ENCODE measurements at places on chromosomes 12 and 14.

GRCh38 chr12:54452628-54453027, 20.8 kb downstream of the GTSF1 start:
- no peak for DNase-seq

- DNase-seq = no peak
Measured at GRCh38 chr14:99201351-99202073, 70.5 kb downstream of the BCL11B start.

GRCh38 chr14:47259796-47260195, 415.6 kb downstream of the MDGA2 start:
- no peak for DNase-seq

DNA sequence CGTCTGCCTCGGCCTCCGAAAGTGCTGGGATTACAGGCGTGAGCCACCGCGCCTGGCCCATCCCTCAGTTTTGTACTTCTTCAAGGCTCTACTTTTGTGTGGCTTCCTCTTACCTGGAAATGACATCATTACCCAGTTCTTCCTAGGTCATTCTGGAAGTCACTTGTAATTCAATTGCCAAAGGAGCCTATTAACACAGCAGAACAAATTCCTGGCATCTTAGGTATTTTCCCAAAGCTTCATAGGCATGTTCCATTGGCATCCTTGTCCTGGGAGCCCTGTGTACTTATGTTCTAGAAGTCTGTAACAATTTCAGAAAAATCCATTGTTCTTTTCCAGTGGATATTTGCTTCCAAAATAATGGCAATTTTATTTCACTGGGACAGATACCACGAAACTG, 60.6 kb downstream of the DAAM1 start:
- no peak for DNase-seq

DNA sequence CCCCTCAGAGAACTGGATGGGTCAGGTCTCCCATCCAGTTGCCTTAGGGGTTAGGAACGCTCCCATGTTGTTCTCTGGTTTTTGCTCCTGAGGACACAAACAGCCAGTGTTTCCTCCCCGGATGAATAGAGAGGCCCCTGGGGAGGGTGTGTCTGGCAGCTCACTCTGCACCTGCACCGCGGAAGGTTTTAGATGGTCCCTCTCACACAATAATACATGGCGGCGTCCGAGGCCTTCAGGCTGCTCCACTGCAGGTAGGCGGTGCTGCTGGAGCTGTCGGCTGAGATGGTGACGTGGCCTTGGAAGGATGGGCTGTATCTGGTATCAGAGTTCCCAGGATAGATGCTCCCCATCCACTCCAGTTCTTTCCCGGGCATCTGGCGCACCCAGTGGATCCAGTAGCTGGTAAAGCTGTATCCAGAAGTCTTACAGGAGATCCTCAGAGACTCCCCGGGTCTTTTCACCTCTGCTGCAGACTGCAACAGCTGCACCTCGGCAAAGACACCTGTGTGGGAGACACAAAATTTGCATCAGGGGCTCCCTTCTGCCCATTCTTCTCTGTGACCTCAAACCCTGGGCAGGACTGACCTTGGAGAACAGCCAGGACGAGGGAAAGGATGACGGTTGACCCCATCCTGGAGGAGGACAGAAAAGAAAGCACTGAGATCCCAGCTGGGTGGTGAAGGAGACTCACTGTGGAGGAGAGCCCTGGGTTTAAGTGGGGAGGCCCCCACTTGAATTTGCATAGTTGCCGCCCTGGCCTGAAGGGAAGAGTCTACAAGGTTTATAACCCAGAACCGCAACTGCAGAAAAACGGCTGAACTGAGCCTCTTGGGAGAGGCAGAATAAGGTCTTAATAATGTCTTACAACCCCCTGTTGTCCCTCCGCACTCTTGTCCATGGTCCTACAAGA, 1324.8 kb downstream of the TMEM121 start:
- no peak for DNase-seq

- DNase-seq = no peak
Measured at GRCh38 chr12:1356285-1356684, 238.1 kb downstream of the FBXL14 start.

DNA sequence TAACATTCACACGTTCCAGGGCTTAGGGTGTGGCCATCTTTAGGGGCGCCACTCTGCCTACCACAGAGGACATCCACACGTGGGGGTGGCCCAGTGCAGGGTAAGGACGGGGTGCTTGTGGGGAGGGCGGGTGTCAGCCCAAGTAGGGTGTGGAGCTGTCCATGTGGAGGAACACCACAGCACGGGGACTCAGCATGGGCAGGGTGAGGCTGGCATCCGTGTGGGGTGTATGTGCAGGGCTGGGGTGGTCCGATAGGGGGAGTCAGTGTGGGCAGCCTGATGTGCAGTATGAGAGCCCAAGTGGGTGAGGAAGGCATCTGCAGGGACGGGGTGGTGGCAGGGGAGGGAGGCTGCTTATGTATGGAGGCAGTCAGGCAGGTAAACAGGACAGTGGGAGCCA, 17.7 kb downstream of the PSMC1 start:
- no peak for DNase-seq

- DNase-seq = no peak
Measured at GRCh38 chr12:90074086-90074485, 365.4 kb upstream of the ATP2B1 start.

GRCh38 chr14:36807727-36808126, 146.1 kb downstream of the PAX9 start:
- no peak for DNase-seq

DNA sequence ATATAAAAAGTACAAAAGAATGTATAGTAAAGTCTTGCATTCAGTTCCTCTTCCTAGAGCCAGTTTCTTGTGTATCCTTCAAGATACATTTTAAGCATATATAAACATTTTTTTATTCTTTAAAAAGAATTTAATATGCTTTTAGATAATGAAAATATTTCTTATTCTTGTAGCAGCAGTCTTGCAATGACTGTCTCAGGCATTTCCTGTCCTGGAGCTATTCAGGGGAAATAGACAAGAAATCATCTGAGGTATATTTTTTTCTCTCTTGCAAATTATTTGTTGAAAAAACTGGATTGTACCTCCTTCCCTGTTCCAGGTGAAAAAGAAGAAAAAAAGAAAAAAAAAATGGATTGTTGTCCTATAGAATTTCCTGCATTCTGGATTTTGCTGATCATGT, 17.0 kb upstream of the ERBB3 start:
- no peak for DNase-seq

GRCh38 chr12:124509676-124510300, 57.6 kb downstream of the NCOR2 start:
- no peak for DNase-seq

- no peak for DNase-seq
Measured at GRCh38 chr14:50718949-50719348, 50.8 kb upstream of the SAV1 start.

- DNase-seq = no peak
Measured at GRCh38 chr12:127943481-127944210, 323.3 kb upstream of the TMEM132C start.

GRCh38 chr14:38098074-38098836, 109.4 kb upstream of the SSTR1 start:
- no peak for DNase-seq

- DNase-seq = no peak
Measured at GRCh38 chr12:28313631-28314030, 123.4 kb downstream of the CCDC91 start.

GRCh38 chr14:77045238-77046162, 17.0 kb upstream of the IRF2BPL start:
- no peak for DNase-seq

GRCh38 chr14:67151082-67151666, 38.1 kb upstream of the GARIN2 start:
- no peak for DNase-seq

- DNase-seq = no peak
Measured at GRCh38 chr12:107536613-107537012, 149.0 kb upstream of the PWP1 start.

DNA sequence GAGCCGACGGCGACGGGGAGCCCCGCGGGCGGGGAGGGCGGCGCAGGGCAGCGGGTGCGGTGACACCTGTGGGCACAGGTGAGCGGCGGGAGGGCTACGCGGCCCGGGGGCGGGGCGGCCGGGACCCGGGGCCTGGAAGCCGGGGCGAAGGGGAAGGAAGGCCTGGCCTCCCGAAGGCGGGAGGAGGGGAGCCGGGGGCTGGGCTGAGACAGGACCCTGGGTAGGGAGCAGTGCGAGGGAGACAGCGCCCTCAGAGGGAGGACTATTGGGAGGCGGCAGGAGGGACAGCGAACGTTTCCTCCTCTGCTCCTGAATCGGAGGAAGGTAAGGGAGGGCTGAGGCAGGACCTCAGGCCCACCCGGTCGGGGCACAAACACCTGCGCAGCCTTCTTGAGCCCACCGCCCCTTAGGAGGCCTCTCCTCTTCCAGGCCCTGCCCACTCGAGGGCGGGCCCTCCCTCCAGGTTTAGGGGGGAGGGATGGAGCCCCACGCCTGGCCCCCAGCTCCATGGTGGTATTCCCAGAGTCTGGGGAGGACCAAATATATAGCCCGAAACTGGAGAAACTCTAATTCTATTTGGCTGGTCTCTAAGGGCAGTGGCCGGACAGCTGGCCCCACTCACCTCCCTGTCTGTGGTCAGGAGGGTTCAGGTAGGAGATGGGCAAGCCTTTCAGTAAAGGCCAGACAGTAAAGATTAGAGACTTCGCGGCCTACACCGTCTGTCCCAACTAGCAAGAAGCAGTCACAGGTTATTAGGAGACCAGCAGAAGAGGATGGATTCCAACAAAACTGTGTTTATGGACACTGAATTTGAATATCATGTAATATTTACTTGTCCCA, 509 bp downstream of the PLEKHG6 start:
- no peak for DNase-seq

- DNase-seq = no peak
Measured at GRCh38 chr12:49762468-49762847, 21.1 kb downstream of the TMBIM6 start.

DNA sequence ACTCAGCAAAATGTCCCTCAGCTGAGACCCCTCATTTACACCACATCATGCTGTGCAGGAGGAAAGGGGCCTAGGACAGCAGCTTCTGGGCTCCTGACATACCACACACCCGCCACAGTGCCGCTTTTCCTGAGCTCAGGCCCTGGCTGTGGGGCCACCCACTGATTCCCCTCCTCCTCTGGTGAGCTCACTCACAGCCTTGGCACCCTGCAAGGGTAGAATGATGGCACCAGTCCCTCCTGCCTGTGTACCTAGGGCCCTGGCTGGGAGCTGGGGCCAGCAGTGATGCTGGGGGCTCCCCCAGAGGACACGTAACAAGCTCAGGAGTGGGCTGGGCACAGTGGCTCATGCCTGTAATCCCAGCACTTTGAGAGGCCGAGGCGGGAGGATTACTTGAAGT, 44.4 kb downstream of the PLEKHD1 start:
- no peak for DNase-seq

DNA sequence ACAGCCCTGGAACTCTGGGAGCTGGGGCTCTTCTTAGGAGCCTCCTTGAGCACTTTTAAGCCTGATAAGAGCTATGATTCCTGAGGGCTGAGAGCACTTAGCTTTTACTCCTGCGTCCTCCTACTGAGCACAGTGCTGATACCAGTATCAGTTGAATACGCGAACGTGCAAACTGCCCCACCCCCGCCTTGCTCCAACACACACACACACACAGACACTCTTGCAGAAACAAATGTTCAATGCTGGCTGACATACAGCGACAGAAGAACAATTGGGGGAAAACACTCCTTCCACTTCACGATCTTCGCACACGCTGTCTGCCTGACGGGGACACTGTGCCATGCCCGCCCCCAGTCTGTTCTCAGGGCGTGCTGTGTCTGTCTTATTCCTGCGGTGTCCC, 57.2 kb upstream of the DLK1 start:
- no peak for DNase-seq

DNA sequence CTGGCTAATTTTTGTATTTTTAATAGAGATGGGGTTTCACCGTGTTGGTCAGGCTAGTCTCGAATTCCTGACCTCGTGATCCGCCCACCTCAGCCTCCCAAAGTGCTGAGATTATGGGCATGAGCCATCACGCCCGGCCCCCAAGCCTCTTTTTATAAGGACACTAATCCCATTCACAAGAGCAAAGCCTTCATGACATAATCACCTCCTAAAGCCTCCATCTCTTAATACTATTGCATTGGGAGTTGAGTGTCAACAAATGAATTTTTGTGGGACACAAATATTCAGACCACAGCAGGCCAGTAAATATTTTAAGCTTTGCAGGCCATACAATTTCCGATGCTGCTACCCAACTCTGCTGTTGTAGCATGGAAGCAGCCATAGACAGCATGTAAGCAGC, 10.9 kb downstream of the RNF212B start:
- no peak for DNase-seq

DNA sequence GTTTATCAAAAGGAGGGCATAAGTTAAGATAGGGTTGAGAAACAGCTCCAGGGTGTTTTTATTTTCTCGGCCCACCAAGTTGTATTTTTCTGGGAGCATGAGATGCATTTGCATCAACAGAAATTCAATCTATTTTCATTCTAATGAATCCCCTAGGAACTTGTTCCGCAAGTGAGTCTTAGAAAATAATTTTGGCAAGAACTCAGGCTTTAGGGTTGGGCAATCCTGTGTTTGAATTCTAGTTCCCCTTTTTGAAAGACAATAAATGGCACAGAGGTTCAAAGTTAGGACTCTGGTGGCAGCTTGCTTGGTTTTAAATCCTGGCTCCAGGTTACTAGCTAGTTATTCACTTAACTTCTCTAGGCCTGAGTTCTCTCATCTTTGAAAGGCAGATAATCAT, 23.7 kb downstream of the SLC5A8 start:
- DNase-seq = no peak

GRCh38 chr12:66074561-66074960, 56.0 kb downstream of the LLPH start:
- DNase-seq = no peak

DNA sequence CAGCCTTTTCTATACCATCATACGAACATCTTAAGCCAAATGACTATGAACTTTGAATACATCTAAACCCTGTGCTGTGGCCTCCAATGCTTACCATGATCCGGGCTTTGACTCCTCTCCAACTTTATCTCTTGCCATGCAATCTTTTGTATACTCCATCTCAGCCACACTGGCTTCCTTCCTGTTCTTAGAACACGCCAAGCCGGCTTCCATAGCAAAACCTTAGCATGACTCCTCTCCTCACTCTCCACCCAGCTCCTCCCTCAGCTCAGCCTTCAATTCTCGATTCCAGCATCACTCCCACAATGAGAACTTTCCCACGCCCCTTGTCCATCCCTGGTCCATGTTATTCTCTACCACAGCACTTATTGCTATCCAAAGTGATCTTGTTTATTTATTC, 228.3 kb downstream of the NTF3 start:
- DNase-seq = no peak

- no peak for DNase-seq
Measured at GRCh38 chr12:2955888-2956287, 3.3 kb upstream of the TEAD4 start.
